ENCODE measurements at places on chromosomes 2 and 18.

DNA sequence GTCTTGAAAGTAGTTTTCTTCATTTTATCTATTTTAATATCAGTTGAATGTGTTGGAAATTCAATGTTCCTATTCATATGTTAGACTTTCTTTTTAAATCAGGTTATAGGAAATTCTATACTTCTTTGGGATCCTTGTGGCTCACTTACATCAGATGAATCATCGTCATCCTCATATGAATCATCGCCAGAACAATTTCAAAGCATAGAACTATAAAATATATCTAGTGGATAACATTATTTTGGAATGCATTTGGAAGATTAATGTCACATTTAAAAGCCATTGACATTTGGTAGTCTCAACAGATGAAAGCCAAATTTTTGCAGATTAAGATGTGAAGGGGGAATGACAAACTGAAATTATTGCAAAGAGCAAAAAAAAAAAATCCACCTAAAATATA, 94.1 kb downstream of the FAM161A start:
- DNase-seq, result no peak

DNA sequence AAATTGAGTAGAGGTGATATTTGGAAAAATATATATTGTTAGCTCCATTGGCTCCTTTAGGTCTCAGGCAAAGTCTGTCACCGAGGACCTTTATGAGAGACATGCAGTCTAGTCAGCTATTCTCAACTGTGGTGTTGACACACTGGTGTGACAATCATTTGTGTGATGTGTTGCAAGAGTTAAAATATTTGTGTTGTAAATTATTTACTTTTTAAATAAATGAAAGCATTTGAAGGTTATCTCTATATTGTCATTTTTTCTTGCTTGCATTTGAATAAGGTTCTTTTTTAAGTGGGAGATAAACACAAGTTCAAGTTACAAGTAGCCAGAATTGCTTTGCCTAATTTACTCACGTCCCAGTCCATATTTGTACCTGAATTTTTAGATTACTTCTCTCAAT, 4.3 kb downstream of the REL start:
- DNase-seq, result no peak

DNA sequence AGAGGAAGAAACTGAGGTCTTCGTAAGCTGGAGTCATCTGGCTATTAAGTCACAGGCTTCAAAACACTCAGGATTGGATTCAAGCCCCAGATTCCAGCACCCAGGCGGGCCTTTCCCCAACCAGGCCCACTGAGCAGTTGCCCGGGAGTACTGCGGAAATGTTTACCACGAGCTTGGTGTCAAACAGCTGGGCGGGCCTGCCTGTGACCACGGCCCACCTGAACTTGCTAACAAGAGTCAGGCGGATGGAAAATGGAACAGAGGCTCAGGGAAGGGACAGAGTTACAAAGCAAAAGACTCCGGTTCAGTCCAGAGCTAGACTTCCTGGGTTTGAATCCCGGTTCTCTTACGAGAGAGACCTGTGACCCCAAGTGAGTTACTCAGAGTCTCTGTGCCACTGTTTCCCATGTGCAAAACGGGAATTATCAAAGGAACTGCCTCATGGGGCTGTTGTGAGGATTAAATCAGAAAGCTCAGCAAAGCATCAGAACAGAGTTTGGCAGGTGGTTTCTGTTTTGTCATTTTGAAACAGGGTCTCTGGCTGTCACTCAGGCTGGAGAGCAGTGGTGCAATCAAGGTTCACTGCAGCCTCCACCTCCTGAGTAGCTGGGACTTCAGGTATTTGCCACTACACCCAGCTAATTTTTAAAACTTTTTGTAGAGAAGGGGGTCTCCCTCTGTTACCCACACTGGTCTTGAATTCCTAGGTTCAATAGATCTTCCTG, 49.0 kb upstream of the TFCP2L1 start:
- no peak for DNase-seq

DNA sequence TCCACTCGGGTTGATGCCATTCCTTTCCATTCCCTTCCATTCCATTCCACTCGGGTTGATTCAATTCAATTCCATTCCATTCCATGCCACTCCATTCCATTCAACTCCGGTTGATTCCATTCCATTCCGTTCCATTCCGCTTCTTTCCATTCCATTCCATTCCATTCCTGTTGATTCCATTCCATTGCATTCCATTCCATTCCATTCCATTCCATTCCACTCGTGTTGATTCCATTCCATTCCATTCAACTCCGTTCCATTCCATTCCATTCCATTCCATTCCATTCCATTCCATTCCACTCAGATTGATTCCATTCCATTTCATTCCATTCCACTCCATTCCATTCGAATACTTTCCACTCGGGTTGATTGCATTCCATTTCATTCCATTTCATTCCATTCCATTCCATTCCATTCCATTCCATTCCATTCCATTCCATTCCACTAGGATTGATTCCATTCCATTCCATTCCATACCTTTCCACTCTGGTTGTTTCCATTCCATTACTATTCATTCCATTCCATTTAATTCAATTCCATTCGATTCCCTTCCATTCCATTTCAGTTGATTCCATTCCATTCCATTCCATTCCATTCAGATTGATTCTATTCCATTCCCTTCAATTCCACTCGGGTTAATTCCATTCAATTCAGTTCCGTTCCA, 1141.8 kb downstream of the RPIA start:
- DNase-seq, result no peak

DNA sequence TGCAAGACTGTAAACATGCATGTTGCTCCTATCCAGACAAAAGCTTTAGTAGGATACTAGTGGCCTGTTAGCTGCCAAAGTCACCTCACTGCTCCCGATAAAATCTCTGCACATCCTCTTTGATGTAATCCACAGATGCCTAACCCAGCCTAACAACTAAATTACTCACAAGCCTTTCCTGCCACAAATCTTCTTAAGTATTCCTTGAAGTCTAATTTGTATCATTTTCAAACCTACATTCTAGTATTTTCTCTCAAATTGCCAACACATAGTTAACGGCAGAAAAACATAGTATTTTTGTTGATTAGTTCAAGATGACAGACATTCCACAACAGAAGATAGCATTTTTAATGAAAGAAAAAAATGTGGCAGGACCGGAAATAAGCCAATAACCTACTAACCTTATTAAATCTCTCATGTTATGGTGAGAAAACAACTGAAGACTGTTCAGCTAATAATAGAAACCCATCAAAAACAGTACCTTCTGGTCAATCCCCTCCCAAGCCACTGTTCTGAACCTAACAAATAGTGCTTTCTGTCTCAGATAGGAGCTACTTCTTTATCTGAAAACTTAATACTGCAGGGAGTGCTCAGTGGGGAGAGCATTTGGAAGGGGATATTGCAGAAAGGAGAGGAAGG, at the start of gene MPP4:
Gene MPP4, minus strand, starts transcription at position 57 of the 639 bp plus-strand sequence. CDS start 4,690 bp downstream, outside the sequence.
- no peak for DNase-seq

DNA sequence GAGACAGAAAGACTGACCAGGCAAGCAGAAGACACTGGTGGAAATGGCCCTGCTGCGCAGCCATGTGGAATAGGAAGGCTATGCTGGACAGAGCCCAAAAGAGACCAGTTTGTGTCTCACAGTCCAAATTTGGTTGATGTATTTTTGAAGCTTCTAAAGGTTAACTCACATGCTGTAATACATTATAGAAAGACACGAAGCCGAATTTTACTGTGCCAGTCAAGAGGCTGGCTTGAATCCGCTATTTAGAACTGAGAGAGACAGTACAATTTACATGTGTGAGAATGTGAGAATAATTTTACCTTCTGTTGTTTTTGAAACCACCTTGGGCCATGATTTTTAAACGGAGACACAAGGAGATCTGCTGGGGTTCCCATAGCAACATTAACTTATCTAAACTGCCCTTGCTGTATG, 113.6 kb downstream of the METTL8 start:
- DNase-seq, result no peak
